ENCODE measurements at places on chromosomes 2 and 18.

DNA sequence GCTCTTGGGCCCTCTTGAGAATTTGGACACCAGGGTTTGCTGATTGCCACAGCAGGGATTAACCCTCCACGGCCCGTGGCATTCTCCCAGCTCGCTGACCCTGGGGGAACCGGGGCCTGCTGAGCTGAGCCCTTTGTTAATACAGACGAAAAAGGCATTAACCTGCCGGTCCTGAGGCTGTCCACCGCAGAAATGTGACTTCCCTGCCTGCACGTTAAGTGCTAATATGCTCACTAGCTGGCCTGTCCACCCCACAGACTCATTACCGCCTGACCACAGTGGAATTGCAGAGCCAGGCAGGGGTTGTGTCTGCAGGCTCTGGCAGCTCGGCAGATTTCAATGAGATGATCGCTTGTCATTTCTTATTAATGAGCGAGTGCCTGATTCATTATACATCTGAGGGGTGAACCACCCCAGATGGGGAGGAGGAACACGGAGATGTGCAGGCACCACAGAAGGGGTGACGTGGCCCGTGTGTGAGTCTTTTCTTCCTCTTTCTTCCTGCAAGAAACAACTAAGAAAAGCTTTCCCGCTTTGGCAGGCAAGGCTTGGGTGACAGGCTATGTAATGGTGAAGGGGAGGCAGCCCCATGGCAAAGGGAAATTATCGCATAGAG, 126.0 kb downstream of the GLI2 start:
- no peak for DNase-seq

DNA sequence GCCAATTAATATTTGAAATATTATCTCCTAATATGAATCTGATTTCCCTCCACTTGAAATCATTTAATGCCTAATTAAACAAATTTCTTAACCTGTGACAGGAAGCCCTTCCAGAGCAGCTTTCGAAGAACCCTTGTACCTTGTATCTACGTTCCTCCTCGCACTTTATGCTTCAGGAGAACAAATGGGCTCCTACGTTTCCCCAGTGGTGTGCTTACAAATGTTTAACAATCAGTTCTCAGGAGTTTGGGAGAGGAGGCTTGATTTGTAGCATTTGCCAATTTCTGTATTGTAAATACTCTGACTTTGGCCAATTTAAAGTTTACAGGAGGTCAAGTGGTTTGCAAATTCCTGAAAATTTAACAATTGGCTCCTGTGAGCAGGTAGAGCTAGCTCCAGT, 327.8 kb downstream of the THSD7B start:
- no peak for DNase-seq

DNA sequence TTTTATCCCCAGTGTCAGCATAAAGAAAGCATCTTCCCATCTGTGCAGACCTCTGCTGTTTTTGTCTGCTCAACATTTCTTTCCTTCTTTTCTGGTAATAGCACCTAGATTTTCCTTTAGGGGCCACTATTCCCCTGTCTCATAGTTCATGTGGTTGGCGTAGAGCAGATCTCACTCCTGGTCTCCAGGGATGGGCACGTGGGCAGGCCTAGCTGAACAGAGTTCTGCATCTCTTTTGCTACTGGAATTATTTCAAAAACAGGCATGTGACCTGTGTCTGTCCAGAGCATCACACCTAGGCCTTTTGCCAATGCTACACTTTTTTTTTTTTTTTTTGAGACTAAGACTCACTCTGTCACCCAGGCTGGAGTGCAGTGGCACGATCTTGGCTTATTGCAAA, 17.7 kb upstream of the ICOS start:
- no peak for DNase-seq

GRCh38 chr2:126930970-126931590, 32.4 kb downstream of the TEX51 start:
- DNase-seq = no peak

- DNase-seq = no peak
These were observed 55.9 kb downstream of the SDC1 start for GRCh38 chr2:20168727-20169696.

DNA sequence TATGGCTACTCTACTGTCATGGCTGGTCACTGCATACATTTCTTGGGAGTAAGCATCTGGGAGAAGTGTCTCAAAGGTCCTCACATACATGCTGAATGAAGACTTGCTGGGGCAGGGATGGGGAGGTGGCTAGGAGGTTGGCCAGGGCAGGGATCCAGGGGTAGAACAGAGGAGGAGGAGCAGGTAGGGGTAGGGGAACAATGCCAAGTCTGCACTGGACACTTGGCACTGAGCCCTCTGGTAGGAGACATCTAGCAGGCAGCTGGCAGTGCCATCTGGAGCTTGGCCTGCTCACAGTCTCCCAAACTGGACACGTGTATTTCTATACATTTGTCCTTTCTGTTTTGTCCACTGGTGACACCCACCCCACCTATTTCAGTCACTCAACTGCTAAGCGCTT, 62.7 kb upstream of the REV1 start:
- no peak for DNase-seq

- DNase-seq = no peak
These were observed 117.5 kb downstream of the AGAP1 start for GRCh38 chr2:235611349-235611748.

Measured in AG08395 (cell line).